Head of caudate nucleus (tissue), 42 donors: ENCODE measurements at places on chromosomes 13 and 19.
A peak's percentile ranks its signal among the peaks of the same experiment; 100 is the strongest.

GRCh38 chr13:99264051-99264450 is 5.9 kb upstream of the GPR18 start:
- DNase-seq: no peak

DNA sequence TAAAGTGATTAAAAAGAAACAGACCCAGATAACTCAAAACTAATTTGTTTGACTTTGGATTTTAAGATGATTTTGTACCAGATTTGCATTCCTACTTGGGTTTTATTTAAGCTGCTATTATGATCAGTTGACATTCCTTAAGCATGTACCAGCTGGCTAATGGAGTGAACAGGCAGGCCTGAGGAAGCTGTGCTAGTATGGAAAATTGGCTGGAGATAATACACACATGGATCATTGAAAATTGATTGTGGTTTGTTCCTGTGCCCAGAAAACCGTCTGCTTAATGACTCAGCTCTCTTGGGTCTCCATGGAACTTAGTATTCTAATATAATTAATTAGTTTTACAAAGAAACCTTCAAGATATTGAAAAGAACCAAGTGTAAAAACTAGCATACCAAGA is 22.6 kb downstream of the POLR1D start:
- DNase-seq: no peak

DNA sequence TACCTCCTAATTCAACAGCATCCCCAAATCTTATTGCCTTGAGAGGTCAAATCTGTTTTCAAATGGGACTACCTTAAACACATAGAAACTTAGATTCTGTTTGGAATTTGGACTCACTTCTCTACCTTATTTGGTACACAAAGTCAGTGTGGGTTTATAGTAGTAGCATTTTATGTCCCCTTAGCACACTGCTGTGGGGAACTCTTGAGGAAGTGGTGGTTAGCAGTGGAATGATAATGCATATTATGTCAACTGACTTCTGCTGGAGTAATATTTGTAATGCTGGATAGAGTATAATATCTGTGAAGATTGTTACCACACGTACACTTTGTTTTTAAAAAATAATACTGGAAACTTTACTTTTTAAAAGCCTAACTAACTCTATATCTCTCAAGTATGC is 386.3 kb downstream of the NDFIP2 start:
- no peak for DNase-seq

GRCh38 chr19:34165295-34165738 is 7.0 kb upstream of the LSM14A start:
- no peak for DNase-seq

GRCh38 chr19:30855442-30855841 is 483.3 kb downstream of the ZNF536 start:
- no peak for DNase-seq

DNA sequence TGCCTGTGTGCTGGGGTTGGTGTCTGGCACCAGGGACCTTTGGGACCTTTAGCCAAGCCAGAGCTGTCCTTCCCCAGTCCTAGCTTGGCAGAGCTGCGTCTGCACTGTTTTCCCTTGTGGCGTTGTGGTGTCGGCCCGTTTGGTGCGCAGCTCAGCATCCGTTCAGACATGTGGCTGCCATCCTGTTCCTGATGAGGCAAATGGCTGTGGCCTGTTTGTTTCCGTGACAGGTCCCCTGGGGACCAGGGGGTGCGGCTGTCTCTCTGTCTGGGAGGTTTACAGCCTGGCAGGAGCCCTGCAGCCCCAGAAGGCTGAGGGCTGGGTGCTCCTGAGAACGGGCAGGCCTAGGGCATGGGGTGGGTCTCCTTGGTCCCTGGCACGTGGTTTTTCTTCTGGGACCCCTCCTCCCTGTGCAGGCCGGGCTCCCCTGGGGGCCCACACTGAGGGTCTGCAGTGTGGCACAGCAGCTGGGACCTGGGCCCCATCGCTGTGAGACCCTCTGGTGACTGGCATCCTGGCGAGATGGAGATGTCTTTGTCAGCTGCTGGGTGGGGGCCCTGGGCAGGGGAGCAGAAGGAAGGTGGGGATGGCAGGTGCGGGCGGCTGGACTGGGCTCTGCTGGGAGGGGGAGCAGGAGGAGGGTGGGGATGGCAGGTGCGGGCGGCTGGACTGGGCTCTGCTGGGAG is 4.0 kb downstream of the SPPL2B start:
- DNase-seq: no peak

GRCh38 chr13:109568339-109568818 is 218.0 kb downstream of the IRS2 start:
- no peak for DNase-seq

GRCh38 chr19:12796146-12797071 is 5.1 kb downstream of the JUNB start:
- peak; percentile 86 for DNase-seq

DNA sequence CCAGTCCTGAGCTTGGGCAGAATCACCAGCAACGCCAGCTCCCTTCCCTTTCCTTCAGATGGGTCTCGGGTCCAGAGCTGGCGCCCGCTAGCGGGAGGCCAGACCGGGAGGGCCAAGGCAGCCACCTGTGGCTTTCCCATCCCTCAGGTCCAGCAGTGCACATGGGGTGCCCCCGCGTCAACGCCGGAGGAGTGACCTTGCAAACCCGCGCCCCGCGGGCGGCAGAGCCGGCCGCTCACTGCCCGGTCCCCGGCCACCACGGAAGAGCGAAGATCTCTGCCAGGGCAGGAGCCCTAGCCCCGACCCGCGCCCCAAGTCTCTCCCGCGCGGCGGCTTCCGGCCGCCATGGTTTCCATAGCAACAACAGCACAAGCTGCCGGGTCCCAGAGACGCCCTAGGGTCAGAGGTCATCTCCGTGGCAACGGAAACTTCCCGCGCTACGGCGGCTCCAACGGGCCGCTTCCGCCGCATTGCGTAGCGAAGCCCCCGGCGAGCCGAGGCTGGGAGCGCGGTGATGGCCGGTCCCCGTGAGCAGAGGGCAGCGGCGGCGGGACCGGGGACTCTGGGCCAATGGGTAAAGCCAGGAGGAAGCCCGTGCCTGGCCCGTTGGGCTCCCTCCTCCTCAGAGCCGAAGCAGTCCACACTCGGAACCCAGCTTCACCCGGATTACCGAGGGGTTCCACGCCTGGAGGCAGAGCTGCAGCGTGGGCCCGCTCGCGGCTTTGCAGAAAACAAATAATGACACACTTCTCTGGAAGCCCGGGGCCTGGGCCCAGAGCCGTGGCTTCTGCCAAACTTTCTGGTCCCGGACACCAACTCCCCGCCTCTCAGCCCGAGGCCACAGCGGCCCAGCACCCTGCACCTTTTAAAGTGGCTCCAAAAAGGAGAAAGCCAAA is 7.4 kb downstream of the FGF14 start:
- DNase-seq: peak; percentile 96

DNA sequence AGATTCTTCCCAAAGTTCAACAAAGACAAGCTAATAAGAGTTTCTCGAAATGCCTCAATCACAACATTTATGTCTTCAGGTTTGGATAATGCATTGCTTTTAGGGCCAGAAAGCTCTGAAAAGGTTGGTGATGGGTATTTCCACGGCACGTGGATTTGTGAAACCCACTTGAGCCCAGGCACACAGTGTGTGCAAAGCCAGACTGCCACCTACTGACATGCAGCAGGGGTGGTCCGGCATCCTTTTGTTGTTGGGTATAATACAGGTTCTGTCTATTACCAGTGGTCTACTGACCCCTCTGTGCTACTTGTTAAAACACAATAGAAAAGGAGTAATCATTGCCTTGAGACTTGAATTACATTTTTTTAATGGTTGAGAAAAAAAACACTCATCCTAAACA is 225.6 kb downstream of the RAP2A start:
- DNase-seq: no peak

GRCh38 chr13:89457977-89458376 is 1786.8 kb downstream of the SLITRK5 start:
- no peak for DNase-seq

- no peak for DNase-seq
Observed at GRCh38 chr13:91154558-91155353, 192.7 kb upstream of the MIR17HG start.

DNA sequence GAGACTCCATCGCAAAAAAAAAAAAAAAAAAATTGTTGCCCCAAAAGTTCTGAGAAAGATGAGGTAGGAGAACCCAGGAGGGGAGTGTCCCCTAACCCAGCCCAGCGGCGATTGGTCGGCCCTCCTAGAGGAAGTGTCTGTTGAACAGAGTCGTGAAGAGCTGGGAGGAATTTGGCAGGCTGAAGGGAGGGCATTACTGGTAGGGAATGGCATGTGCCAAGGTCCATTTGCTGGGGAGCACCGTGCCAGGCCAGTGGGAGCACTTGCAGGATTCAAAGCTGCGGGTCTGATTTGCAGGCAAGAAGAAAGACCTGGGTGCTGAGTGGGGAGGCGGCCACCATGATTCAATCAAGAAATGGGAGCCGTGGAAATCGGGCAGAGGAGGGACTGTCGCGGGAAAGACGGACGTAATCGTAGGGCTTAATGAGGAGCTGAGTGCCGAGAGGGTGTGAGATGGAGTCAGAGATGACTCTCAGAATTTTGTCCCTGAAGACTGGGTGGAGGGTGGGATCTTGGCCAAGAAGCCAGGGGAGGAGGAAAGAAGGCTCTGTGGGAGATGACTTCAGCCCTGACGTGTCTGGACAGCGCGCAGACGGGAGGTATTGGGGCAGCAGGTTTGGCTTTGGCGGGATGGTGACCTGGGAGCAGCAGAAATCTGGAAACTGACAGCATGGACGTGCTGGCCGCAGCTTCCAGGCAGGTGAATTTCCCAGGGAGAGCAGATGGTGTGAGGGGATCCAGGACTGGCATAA is 15.4 kb downstream of the CERS4 start:
- no peak for DNase-seq

GRCh38 chr13:30752201-30752797 is 17.0 kb downstream of the ALOX5AP start:
- peak; percentile 46 for DNase-seq

GRCh38 chr13:41652735-41653361 is 195.5 kb downstream of the RGCC start:
- no peak for DNase-seq

DNA sequence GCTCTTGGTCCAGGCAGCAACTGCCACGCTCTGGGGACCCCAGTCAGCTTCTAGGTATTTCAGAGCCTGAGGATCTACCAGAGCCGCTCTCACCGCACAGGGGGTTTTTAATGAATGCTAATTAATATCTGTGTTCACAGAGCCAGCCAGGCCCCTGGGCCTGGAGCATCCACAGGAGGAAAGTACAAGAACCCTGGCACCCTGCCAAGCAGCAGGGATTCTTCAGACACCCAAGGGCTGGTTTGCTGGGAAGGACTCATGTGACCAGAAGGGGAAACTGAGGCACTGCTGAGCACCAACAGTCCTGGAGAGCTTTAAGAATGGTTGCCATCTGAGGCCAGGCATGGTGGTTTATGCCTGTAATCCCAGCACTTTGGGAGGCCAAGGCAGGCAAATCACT is 38.0 kb upstream of the ADGRE5 start:
- DNase-seq: no peak

- DNase-seq: no peak
Observed at GRCh38 chr19:57688011-57688763, 6.4 kb downstream of the ZNF551 start.

DNA sequence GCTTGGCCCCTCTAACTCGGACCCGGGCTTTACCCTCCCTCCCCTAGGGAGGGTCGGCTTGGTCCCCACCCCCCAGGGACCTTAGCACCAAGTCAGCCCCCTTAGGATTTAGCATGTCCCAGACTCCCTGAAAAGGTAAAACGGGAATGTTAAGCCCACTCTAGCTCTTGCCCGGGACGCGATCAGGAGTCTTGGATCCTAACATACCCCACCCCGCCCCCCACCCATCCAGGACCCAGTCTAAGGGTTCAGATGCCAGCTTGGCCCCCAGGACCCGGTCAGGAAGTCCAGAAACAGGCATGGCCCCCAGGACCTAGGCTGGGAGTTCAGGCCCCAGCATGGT is 437 bp downstream of the EPOR start:
- no peak for DNase-seq

GRCh38 chr19:53868091-53868891 is 608 bp downstream of the MYADM start:
- DNase-seq: no peak
